ENCODE measurements at places on chromosomes 1 and 21.

DNA sequence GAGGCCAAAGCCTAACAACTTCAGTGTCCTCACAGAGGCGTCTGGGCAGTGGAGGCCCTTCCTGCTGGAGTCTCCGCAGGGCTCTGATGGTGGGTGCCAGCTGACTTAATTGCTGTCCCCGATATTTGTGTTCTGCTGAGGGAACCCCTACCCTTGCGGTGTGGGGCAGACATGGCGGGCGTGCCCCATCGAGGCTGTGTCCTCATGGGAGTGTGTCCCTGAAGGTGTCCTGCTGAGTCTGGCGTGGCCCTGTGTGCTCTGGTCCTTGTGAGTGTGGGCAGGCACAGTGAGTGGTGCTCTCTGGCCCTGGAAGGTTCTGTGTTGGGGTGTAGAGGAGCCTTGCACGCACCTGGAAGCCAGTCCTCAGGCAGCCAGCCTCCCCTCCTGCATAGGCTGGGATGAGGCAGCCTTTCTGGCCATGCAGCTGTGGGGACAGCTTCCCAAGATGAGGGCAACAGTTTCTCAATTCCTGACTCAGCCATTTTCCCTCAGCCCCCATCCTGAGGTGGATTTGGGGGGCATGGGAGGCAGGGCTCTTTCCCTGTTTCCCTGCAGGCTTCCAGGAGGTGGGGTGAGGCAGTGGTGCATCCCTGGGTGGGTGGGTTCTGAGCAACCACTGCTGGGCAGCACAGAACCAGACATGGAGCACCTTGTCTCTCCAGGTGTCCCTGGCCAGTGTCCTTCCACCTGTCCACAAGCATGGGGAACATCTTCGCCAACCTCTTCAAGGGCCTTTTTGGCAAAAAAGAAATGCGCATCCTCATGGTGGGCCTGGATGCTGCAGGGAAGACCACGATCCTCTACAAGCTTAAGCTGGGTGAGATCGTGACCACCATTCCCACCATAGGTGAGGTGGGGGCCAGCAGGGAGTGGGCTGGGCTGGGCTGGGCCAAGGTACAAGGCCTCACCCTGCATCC lies 6.5 kb downstream of the C1orf35 start:
- no peak for DNase-seq

DNA sequence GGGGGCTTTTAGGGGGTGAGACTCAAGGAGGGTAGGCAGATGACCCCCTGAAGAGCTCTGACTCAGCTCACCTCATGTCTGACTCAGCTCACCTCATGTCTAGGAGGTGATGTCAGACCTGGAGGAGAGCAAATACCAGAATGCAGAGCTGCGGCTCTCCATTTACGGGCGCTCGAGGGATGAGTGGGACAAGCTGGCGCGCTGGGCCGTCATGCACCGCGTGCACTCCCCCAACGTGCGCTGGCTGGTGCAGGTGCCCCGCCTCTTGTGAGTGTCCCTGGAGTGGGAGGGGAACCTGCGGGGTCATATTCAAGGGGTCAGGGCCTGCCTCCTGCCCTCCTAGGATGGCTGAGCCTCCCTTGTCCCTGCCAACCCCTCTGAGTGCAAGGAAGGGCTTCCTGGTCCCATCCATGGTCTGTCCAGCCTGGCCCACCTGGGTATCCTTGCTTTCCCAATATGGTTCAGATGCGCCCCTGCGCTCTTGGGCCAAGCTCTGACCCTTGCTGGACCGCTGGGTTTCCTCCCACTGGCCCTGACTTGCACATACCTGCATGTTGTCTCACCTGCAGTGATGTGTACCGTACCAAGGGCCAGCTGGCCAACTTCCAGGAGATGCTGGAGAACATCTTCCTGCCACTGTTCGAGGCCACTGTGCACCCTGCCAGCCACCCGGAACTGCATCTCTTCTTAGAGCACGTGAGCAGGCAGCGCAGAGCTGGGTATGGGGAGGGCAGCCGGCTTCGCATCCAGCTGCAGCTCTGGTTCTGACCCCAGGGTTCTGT lies 9.1 kb downstream of the AMPD2 start:
- DNase-seq: no peak

GRCh38 chr1:203408486-203409481 lies 57.9 kb upstream of the FMOD start:
- DNase-seq: no peak

GRCh38 chr1:153614189-153614900 lies 1.4 kb upstream of the S100A16 start:
- DNase-seq: no peak
